ENCODE measurements at places on chromosomes 7 and 10.

DNA sequence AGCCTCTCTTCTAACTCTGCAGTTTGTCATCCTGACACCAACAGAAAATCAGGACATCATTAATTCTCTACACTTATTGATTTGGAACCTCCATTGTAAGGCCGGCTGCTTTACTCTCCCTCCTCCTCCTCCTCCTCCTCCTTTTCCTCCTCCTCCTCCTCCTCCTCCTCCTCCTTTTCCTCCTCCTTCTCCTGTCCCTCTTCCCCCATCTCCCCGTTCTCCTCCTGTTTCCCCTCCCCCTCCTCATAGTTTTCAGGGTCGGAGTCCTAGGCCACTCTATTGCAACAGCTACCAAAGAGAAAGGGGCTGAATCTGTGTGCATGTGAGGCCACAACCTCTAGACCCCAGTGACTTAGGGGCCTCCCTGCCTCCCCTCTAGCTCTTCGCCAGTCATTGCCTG lies 136.1 kb downstream of the HECW1 start:
- no peak for DNase-seq

DNA sequence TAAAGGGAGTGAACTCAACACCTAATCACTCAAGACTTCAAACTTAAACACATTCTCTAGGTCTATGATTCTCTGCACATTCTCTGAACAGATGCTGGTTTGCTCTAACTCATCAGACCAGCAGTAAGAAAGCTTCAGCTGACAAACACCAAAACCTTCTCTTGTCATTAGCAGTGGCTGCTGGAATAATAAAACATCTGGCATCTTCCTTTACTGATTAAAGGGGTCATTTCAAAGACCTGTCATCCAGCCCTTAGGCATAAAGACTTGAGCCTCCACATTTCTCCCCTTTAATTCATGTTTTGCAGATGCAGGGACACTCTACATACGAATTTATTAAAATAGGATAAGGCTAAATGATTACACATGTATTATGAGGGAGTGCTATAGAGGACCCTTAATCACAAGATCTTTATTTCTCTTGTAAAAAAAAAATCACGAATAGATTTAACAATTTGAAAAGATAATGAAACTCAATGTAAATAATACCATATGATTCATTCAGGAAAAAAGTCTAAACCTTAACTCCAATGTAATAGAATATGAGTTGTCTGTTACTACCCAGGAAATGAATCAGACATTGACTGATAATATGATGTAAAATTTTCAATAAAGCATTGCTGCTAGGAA lies 152.4 kb upstream of the GNAI1 start:
- no peak for DNase-seq

DNA sequence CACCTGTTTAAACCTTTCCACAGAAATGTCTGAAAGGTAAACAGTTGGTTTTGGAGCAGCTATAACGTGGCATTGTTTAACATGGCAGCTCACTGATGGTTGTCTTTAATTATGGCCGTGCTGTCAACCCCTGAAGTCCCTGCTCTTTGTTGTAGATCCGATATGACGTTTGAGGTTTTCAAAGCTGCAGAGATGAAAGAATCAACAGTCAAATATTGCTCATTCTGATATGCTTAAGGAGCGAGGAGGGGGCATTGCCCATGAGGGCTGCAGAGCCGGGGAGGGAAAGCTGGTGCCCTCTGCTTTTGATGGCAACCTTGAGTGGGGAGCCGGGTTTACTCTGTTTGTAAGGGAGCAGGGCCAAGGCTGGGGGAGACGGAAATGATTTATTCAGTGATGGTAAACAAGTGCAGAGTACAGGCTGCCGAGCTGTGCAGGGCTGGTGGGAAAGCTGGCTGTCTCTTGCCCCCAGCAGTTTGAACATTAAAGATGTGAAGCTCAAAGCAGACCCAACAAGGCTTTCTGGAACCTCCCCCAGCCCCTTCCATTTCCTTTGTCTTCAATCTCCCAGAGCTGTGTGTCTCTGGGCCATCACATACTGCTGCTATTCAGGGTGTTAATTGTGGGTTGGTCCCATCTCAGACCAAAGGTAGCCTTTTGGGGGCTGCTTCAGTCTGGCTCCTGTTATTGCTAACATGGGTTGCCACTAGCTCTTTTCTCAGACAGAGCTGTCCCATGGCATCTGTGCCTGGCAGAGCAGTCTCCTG lies 345.5 kb downstream of the LRMDA start:
- DNase-seq, result no peak

DNA sequence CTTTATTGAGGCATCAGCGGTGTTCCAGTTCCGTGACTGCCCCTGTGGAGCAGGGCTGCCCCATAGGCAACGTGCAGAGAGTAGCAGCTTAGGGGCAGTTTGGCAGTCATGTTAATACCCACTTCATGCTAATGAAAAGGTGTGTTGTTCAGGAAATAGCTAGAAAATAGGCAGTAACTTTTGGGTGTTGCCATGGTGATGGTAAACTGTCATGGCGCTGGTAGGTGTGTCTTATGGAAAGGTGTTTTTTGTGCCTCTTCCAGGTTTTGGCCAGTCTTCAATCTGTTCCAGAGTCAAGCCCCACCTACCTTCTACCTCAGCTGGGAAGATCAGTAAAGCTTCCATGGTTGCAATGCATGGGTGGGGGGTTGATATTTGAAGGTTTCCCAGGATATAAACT lies 36.3 kb upstream of the MINDY3 start:
- no peak for DNase-seq

- no peak for DNase-seq
Measured at GRCh38 chr10:123795846-123796590, 95.6 kb downstream of the CPXM2 start.

- DNase-seq, result no peak
Measured at GRCh38 chr10:69953851-69954250, 98.8 kb upstream of the MACROH2A2 start.

GRCh38 chr10:23472181-23472580 lies 33.3 kb downstream of the OTUD1 start:
- no peak for DNase-seq

DNA sequence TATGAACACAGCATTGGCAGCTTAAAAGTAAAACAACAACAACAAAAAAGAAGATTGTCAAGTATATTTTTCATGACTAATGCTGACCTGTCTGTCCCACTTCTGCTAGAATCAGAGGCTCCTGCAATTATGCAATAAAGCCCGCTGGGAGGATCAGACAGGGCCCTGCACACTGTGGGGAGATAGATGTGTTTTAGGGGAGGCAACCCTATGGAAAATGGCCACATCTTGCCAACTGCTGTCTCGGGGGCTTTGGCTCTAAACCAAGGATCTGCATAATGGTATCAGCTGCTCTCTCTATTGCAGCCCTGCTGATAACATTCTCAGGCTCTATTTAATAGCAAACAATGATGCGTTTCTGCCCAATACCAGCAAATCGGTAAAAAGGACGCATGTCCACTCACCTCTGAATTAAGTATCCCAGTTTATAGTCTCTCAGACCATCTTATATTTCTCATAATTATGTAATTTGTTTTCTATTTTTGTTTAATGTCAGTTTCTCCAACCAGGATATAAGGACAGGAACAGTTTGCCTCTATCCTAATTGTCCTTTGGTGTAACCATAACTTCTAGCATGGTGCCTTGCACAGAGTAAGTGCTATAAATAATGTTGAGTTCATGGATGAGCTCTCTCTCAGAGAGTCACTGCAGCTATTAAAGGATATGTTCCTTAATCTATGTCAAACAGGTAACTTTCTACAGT lies 15.3 kb upstream of the PRKAR2B start:
- peak; percentile 23 for DNase-seq
